CD4-positive, alpha-beta T cell treated with Interleukin-17A for 4 hours (primary cell): ENCODE measurements at places on chromosomes 1 and 21.

DNA sequence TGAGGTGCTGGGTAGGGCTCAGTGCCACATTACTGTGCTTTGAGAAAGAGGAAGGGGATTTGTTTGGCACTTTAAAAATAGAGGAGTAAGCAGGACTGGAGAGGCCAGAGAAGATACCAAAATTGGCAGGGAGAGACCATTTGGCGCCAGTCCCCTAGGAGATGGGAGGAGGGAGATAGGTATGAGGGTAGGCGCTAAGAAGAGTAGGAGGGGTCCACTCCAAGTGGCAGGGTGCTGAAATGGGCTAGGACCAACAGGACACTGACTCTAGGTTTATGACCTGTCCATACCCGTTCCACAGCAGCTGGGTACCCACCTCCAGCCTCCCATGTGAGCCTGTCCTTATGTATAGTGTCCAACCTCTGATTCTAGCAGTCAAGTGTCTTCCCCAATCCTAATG, 1.0 kb upstream of the CRTC2 start:
- DNase-seq, result no peak

DNA sequence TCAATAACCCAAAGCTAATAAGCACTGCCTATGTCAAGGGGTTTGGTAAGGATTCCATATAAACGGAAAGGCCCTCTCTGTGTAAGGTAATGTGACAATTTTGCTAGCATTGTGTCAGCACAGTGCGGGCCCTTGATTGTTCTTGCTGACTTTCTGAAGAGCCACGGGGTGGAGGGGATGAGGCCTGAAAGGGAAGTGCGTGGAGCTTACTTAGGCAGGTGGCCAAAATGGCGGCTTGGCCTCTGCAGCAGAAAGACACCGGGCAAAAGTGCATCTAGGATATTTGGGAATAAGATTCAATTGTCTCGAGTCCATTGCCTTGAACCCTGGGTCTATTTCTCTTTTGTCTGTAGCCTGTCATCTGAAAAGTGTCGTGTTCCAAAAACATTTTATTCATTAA, 114.3 kb downstream of the TGFB2 start:
- no peak for DNase-seq

DNA sequence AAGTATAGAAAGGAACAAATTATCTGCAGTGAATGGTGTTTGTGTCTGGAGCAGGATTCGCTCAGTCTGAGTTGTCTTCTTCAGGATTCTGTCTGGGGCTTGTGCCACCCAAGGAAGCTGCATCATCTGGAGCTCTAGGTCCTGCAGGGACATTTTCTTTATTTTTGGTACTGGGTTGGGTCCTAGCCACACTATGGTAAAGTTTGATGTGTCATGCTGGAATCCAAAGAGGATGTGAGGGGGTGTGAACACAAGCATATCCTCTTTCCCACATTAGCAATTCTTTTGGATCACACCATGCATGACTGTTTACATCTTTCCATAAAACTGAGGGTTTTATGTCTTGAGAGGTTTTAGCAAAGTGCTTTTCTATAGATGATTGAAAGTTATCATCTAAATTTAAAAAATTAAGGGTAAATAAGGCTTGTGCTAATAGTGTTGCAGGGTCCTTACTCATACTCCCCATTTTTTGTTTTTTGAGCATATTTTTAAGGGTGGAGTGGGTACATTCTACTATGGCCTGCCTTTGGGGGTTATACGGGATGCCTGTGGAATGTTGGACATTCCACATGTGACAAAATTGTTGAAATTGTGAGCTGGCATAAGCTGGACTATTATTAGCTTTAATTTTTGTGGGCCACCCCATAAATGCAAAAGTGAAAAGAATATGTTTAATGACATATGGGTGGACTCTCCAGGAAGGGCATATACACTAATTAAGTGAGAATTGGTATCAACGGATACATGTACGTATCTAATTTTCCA, 152.0 kb upstream of the HMCN1 start:
- DNase-seq, result no peak

DNA sequence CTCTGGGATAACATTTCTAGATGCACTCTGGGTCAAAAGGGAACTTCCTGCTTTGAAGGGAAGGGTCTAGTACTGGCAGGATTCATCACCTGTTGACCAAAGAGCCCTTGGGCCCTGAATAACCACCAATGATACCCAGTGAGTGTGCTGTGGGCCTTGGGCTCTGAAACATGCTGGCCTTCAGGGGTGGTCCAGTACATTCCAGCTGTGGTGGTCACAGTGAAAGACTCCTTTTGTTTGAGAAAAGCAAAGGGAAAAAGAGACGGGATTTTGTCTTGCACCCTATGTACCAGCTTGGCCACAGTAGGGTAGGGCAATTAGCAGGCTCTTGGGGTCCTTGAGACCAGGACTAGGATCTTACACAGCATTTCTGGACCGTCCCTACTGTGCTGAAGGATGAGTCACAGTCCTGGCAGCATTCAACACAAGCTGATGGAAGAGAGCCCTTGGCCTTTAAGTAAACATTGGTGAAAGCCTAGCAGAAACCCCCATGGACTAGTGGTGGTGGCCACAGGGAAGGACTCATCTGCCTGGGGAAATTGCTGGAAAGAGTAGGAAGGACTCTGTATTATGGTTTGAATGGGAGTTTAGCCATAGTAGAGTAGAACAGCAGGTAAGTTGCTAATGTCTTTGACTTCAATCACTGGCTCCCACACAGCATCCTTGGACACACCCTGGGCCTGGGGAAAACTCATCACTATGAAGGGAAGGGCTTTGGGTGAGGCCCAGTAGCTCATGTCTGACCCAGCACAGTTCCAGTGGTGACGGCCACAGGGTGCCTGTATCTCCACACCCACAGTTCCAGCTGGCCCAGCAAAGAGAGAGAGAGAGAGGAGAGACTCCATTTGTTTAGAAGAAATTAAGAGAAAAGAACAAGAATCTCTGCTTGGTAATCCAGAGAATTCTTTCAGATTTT, 87.5 kb downstream of the COL24A1 start:
- no peak for DNase-seq

- peak; percentile 42 for DNase-seq
Observed at GRCh38 chr1:153355445-153356071, 2.1 kb upstream of the S100A9 start.

DNA sequence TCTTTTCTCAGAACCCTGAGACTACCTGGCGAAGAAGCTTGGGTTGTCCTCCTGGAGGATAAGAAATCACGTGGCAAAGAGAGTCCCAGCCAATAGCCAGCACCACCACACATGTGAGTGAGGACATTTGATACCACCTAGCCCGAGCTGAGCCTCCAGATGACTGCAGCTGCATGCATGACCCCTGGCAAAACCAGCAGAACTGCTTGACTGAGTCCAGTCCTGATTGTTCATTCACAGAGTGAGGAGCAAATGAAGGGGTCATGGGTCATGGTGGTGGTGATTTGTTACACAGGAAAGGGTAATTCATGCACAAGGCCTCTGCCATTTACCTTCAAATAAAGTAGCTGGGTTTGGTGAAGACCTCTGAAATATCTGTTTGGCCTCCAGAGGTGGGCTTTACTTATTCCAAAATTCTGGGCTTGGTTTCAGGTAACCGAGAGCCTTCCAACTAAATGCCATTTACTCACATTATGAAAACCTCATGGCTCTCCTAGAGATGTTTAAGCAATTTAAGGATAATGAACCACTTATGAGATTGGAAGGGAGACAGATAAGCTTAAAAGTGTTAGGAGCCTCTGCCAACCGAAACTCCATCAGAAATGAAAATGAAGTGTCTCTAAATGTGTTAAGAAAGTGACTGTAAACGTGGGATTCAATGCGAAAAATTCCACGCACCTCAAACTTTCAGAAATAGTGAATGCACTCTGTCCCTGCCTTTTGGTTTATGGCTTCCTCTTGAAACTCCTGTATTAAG, 163.3 kb downstream of the SLC35F3 start:
- DNase-seq, result no peak

- DNase-seq, result no peak
Observed at GRCh38 chr1:73860421-73860950, 337.5 kb downstream of the LRRIQ3 start.

DNA sequence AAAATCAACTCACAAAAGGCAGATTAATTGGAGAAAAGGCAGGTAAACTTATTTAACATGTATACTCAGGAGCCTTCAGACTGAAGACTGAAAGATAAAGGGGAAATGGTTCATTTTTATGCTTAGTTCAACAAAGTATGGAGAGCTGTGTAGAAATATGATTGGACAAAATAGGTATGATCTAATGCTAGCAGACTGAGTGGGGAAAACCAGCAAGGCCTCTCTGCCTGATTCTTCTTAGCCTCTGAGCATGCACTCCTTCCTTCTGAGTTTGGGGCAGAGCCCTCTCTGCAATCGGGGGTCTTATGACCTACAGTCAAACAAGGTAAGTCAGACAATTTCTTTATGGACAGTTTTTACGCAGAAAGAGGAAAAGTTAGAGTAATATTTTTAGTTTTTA, 38.8 kb upstream of the SUCO start:
- DNase-seq, result no peak

DNA sequence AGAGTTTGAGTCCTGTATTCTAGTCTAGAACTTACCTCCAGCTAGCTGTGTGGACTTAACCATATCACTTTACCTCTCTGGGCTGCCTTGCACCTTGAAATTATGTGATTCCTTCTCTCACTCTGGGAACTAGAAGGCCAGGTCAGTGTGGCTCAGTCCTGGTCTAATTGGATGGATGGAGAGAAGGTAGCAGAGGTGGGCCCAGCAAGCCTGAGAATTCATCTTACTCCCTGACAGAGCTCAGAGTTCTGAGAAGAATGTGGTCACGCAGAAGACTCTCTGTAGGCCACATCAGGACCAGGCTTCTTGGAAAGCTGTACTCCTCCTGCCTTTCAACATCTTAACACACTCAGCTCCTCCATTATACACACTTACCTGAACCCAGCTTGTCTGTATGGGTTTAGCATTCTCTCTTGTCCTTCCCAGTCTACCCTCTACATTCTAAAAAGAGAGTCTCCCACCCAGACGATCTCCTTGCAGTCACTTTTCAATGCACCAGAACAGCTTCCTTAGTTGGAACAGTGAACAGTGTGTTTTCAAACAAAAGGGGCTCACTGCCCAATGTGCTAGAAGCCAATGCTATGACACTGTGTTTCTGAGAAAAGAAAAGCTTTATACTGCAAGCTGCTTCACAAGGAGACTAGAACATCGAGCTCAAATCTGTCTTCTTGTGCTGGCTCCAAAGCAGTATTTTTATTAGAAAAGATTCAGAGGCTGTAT, 60.5 kb downstream of the CAPN9 start:
- DNase-seq, result no peak

DNA sequence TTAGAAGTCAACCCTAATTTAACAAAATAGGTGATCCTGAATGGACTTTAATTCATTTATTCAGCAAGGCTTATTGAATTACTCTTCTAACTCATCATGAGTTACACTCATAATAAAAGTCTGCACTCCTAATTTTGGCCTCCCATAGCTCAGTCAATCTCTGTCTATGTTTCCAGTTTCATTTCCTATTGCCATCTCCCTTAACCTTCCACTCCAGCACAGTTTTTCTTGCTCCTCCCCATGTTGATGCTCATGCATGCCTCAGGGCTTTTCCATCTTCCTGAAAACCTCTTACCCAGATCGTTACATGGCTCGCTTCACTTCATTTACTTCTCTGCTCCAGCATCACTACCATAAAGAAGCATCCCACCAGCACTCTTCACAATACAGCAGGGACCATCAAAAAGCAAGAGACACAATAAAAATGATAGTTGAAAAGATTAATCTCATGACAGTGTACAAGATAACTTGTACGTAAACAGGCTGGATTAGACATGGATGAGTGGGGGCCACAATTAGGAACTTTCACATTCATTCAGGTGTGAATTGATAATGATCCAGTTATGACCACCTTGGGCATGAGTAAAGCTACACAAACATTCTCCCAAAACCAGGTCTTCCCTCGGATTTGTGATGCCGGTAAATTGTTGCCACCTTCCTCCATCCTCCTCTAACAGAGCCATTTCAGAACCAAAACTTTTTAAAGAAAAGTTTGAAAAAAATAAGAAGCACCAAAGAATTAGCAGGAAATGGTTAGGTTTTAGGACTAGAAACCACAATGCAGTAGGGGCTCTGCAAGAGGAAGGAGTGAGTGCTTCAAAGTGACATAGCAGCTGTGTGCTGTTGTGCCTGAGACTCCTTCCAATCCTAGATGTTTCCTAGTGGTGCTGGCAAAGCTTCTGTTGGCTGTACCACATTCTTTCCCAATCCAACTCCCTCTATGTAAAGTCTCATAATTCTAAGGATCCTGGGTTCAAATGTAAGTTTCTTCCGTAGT, 89.8 kb downstream of the OLFML2B start:
- peak; percentile 40 for DNase-seq

GRCh38 chr21:36813052-36813451, 114.1 kb downstream of the SIM2 start:
- no peak for DNase-seq

- DNase-seq, result no peak
Observed at GRCh38 chr21:25857308-25858074, 122.7 kb downstream of the GABPA start.

GRCh38 chr1:27979151-27979858, 19.5 kb downstream of the XKR8 start:
- no peak for DNase-seq

GRCh38 chr21:17527711-17528110, 14.9 kb downstream of the CXADR start:
- no peak for DNase-seq

DNA sequence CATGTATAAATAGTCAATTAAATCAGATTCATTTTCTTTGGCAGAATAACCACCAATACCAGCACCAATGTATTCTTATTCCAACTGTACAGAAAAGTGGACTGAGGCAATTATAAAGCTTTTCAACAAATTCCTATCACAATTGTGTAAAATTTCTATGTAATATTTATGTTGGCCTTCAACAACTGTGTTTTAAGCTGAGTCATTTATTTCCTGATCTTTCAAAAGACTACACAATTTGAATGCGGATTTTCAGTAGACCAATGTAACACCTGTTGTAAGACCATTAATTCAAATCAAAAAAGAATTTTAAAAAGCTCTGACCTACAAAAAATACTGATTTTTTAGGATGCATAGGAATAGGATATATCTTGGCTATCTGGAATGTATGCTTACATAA, 25.5 kb downstream of the GPATCH2 start:
- DNase-seq, result no peak

DNA sequence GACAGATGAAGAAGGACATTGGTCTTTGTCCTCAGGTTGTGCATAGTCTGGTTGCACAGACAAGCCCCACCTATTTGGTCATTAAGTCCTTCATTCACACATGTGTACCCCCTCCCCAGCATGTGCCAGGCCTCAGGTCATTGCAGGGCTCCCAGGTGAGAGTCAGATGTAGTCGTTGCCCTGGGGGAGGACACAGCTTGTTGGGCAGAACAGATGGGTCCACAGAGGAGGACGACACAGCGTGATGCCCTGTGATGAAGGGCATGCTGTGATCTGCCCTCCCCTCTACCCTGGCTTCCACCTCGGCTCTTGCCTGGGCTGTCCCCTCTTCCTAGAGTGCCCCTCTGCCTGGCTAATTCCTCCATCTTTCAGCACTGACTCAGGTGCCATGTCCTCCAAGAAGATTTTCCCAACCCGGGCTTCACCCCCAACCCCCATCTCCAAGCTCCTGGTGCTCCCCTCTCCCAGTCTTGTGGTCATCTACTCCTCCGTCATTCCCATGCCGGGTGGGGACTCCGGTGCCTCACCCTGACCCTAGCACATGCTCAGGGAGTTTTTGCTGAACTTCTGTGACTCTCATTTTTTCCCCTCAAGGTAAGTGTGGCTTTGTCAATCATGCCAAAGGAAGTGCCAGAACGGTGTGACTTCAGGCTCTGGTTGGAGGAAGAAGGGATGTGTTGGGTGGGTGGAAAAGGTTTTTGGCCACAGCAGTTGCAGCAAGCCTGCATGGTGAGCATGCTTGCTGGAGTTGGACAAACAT, 220.5 kb downstream of the FOXD2 start:
- DNase-seq, result no peak

- DNase-seq, result no peak
Observed at GRCh38 chr1:94947437-94947836, 20.5 kb upstream of the CNN3 start.
